ENCODE measurements at places on chromosomes 16 and 17.

DNA sequence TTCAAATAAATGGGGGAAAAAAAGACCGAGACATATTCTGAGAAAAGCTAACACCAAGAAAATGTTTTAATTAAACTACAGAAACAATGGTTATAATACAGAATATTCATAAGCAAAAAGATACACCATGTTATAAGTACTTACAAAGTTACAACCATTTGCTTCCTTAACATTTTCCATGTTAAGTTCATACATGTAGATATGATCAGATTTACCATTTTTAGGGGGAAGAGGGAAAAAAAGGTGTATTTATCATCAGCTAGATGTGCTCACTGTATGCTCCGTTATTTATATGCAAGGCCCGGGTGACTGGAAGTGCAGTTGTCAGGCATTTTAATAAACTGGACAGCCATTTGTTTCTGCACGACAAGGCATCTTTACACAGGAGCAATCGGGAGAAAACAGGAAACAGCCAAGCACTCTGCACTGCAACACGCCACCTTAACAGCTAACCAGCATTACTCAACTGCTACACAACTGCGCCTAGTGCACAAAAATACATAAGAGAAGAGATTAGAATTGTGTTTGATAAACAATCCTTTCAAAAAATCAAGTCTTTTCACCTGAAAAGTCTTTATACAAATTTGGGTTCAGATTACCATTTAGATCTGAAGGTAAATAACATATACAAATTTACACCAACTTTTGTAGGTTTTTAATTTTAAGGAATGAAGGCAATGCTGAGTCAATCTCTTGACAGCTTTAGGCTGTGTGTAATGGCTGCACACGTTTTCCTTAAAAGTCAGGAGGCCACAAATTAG is 2.9 kb downstream of the SRSF2 start:
- DNase-seq = no peak

DNA sequence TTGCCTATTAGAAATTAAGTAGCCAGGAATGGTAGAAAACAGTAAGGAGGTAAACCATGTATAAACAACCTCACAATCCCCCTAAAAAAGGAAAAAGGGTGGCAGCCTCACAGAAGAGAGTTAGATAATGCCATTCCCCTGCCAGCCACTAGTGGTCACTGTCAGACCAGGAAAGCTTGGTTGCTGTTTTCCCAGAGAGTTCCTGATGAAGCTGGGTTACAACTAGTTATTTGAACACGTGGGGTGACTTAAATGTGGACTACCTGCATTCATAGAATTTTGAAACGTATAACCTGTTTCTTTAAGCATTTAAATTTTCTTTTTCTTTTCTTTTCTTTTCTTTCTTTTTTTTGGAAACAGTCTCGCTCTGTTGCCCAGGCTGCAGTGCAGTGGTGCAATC is 5.8 kb downstream of the GPRC5C start:
- DNase-seq = no peak

DNA sequence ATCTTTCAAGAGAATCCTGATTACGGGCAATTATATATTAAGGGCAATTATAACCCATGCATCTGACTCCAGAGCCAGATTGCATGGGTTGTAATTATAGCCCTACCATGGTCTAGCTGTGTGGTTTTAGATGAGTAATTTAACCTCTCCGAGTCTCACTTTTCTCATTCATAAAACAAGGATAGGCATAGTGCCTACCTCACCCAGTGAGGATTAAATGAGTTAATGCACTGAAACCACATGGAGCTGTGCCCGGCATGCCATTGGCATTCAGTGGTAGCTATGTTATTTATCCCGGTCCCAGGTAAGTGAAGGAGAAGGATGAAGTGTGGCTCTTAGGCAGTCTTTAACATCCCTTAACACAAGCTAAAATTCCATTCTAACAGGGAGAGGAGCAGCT is 6.3 kb downstream of the SNX20 start:
- DNase-seq = no peak

DNA sequence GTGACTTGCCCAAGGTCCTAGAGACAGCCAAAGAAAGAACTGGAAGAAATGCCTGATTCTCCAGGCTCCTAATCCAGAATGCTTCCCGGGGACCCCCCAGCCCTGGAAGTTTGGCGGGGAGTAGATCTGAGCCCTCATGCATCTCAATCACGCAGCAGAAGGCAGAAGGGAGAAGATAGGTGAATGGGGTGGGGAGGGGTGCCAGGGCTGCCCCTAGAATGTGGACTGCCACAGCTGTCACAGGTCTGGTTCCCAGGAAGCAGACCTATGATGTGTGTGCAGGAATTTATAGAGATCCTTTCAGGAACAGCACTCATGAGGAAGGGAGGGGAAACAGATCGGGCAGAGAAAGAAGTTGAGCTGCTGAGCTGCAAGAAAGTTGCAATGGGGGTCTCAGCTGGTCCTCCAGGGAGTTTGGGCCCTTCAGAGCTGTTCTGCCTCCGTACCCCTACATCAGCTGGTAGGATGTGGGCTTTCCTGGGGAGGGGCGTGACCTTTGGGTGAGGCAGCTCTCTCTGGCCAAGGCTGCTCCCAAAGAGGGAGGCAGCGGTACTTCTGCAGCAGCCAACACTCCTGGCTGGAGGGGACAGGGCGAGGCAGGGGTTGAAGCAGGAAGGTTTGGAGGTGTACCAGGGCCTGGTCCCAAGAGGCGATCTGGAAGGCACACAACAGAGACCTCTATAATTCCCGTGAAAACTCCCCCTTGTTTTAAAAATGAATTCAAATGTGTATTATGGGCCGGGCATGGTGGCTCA is 43.4 kb downstream of the DNAH9 start:
- no peak for DNase-seq

DNA sequence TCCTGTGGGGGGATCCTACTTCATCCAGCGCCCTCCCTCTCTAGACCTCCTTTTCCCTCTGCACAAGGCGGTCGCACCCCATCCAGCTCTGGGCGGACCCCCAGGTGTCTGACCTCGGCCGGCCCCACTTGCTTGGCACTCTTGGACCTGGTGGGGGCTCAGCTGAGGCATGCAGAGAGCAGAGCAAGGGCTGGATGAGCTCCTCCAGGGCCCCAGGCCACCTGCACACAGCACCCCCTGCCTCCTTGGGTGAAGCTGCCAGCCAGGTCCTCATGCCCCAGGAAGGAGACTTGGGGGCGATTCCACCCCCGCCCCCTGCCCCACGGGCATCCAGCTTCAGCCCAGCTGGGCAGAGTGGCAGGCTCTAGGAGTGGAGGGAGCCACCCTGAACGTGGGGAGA is 159.4 kb upstream of the GSE1 start:
- DNase-seq = no peak

- peak; percentile 79 for DNase-seq
Observed at GRCh38 chr17:28726226-28726626, at the start of gene TLCD1. Gene TLCD1 (minus strand): TSS chr17:28726233. CDS start chr17:28726097, 136 bp downstream.

GRCh38 chr17:10384175-10384574 is 11.4 kb upstream of the MYH13 start:
- DNase-seq = no peak

DNA sequence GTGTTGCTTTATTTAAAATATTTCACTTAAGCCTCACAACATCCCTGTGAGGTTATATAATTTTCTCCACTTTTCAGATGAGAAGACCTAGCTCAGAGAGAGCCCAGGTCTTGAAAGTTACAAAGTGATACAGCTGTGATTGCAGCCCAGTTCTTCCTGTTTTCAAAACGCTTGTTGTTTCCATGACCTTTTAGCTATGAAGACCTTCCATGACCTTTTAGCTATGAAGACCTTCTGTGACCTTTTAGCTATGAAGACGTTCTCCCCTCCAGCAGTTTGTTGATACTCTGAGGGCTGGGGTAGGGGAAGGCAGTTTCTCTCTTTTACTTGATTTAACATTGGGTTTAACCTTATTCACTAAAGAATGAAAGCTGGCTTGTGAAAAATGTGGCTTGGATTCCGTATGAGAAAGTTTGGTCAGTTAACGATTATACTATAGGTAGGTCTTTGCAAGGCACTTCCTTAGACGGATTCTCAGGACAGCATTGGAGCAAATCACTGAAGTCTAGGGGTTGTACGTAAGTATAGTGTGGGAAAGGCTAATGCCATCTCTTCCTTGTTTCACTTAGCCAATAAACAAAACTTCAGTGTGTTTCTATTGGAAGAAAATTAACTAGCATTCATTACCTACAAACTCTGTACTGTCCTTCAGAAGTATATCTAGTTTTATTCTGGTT is 20.7 kb downstream of the PHKB start:
- no peak for DNase-seq

GRCh38 chr17:28267720-28268609 is 51.0 kb upstream of the TMEM97 start:
- no peak for DNase-seq

- no peak for DNase-seq
Observed at GRCh38 chr16:78709137-78709884, 609.9 kb downstream of the WWOX start.

DNA sequence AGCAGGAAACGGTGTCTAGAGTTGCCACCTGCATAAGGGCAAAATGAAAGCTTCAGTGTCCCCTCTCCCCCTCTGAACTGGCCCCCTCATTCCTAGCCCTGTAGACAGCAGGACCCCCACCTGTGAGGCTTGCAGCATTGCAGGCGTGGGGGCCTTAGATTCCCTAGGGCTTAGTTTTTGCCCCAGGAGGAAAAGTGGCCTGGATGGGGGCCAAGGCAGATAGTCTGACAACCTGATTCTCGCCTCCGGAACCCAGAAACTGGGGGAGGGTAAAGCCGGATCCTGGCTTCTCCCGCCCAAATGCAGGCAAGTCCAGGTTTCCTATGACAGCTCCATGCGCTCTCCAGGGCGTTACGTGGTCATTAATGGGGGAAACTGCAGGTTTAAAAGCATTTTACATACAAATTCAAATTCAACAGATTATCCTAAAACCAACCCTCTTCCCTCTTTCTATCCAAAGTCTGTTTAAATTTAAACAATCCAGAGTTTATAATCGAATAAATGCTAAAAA is 678 bp upstream of the HOXB6 start:
- no peak for DNase-seq

- no peak for DNase-seq
Observed at GRCh38 chr16:84986102-84986501, 25.2 kb downstream of the ZDHHC7 start.

Measured in transverse colon (tissue), 4 donors.